ENCODE measurements at places on chromosomes 7 and 10.

- DNase-seq, result no peak
These were observed 36.6 kb downstream of the PRKCQ start for GRCh38 chr10:6543431-6544005.

DNA sequence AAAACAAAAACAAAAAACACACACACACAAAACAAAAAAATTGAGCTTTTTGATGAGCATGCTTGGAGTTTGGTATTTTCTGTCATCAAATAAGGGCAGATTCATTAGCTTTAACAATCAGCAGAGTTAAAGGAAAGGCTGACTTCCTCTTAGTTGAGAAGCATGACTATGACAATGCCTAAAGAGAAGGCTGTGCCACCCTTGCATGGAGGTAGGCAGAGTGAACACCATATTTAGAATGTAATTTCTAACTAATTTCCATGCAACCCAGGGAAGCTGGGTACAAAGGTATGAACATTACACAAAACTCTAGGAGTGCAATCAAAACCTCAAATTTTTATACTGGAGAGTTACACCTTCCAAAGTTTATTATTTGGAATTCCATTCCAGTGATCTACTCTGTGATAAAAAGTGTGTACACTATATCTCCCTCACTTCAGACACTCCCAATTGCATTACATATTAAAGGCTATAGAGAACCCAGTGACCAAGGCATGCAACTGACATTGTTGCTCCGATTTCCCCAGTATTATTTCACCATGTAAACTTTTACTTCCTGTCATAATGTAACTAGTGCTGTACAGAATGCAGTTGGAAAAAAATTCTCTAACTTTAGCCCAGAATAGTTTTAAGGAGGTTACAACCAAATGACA, 9.4 kb upstream of the CYCS start:
- no peak for DNase-seq

GRCh38 chr7:159136442-159136841, 8.2 kb downstream of the VIPR2 start:
- no peak for DNase-seq

- no peak for DNase-seq
These were observed 169.1 kb downstream of the EGFR start for GRCh38 chr7:55187701-55188491.

All from NCI-H1092 (cell line).